ENCODE measurements at places on chromosomes 5 and 9. TPM values are rescaled to one million over a fixed set of nuclear protein-coding genes. Genes with fewer than 3 reads are reported as not detected.

DMRT2 gene
- not detected for total RNA-seq

STC2 gene
- total RNA-seq: not detected

ORM2 gene
- total RNA-seq: 1.4 TPM

BARHL1 gene
- not detected for total RNA-seq

GFI1B gene
- total RNA-seq: 0.33 TPM

F12 gene
- 0.44 TPM for total RNA-seq

GRCh38 chr9:132776891-132777290 is 101.2 kb downstream of the AK8 start:
- H3K27me3 ChIP-seq: peaks cover 21% of the 10 kb centered on the region
- H3K4me1 ChIP-seq: peaks cover 5% of the 10 kb centered on the region
- no peaks in the 10 kb centered on the region for H3K36me3 ChIP-seq
- no peak overlapping the region for H3K4me3 ChIP-seq
- no peak for DNase-seq

- H3K36me3 ChIP-seq: no peaks in the 10 kb centered on the region
- H3K27ac ChIP-seq: no peak overlapping the region
- no peak overlapping the region for H3K4me3 ChIP-seq
- no peaks in the 10 kb centered on the region for H3K4me1 ChIP-seq
These were observed 548.0 kb downstream of the CSNK1G3 start for GRCh38 chr5:124060011-124060410.

DNA sequence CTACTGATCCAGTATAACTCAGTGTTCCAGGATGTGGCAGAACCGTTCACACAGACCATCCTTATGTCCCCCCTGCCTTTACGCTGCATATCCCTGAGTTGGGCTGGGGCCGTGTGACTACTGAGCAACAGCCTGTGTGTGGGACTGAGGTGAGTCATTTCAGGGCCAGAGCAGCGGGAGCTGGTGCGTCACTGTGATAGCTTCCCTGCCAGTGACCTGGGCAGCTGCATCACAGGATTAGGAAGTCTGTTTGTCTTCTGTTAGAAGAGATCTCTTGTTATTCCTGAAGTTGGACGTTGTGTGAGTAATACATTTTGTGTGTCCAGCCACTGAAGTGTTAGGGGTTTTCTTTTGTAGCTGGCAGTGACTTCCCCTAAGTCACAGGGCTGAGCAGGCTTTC is 35.6 kb downstream of the TPPP start:
- H3K4me3 ChIP-seq: no peak overlapping the region
- no peak for DNase-seq
- peaks cover 11% of the 10 kb centered on the region for H3K36me3 ChIP-seq

GRCh38 chr9:137973829-137974416 is 96.3 kb downstream of the CACNA1B start:
- H3K36me3 ChIP-seq: no peaks in the 10 kb centered on the region
- no peaks in the 10 kb centered on the region for H3K27me3 ChIP-seq
- no peak overlapping the region for H3K27ac ChIP-seq
- H3K4me1 ChIP-seq: no peaks in the 10 kb centered on the region
- no peak for DNase-seq

DNA sequence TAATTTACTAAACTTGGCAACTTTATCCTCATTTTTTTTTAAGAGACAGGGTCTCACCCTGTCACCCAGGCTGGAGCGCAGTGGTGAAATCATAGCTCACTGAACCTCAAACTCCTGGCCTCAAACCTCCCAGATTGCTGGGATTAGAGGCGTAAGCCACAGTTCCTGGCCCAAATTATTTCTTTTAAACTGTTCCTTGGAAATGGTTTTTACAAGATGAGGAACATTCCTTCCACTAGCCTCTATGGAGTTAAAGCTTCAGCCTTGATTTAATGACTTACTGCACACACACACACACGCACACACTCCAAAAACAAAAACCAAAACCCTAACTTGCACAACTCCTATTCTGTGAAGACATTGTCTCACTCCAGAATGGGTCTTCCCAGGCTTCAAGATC is 77.2 kb upstream of the TARS1 start:
- H3K27me3 ChIP-seq: no peaks in the 10 kb centered on the region
- no peak overlapping the region for H3K27ac ChIP-seq
- H3K4me3 ChIP-seq: no peak overlapping the region
- no peaks in the 10 kb centered on the region for H3K36me3 ChIP-seq
- no peak for DNase-seq

DNA sequence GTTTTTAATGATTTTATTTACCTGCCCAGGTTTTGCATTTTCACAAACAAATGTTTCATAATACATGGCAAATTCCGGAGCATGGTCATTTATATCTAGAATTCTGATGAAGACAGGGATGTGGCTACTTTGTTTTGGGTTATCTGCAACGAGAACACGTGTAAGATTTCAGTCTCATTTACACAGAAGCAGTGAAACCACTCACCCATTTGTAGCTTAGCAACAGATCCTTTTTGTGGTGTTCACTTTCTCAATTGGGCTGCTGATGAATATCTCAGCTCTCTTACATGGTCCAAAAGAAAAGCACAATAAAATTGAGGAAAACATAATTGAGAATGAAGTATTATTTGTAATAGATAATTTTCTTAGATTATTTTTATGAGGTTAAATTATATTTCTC is 148.6 kb downstream of the CDH9 start:
- no peak overlapping the region for H3K4me3 ChIP-seq
- H3K27me3 ChIP-seq: no peaks in the 10 kb centered on the region

GRCh38 chr9:34710023-34710422 is at the start of gene CCL21:
TSS of gene CCL21 (minus strand) at chr9:34710136. CDS start at chr9:34710066, 70 bp downstream.
- no peaks in the 10 kb centered on the region for H3K36me3 ChIP-seq
- peaks cover 2% of the 10 kb centered on the region for H3K27me3 ChIP-seq
- no peaks in the 10 kb centered on the region for H3K4me1 ChIP-seq
- H3K27ac ChIP-seq: no peak within 1 kb of the TSS
- no peak for DNase-seq
- no peak within 1 kb of the TSS for H3K4me3 ChIP-seq

- no peaks in the 10 kb centered on the region for H3K36me3 ChIP-seq
- H3K27me3 ChIP-seq: no peaks in the 10 kb centered on the region
- peaks cover 29% of the 10 kb centered on the region for H3K4me1 ChIP-seq
- no peak overlapping the region for H3K4me3 ChIP-seq
These were observed 12.1 kb downstream of the TGFBI start for GRCh38 chr5:136040746-136041415.

DNA sequence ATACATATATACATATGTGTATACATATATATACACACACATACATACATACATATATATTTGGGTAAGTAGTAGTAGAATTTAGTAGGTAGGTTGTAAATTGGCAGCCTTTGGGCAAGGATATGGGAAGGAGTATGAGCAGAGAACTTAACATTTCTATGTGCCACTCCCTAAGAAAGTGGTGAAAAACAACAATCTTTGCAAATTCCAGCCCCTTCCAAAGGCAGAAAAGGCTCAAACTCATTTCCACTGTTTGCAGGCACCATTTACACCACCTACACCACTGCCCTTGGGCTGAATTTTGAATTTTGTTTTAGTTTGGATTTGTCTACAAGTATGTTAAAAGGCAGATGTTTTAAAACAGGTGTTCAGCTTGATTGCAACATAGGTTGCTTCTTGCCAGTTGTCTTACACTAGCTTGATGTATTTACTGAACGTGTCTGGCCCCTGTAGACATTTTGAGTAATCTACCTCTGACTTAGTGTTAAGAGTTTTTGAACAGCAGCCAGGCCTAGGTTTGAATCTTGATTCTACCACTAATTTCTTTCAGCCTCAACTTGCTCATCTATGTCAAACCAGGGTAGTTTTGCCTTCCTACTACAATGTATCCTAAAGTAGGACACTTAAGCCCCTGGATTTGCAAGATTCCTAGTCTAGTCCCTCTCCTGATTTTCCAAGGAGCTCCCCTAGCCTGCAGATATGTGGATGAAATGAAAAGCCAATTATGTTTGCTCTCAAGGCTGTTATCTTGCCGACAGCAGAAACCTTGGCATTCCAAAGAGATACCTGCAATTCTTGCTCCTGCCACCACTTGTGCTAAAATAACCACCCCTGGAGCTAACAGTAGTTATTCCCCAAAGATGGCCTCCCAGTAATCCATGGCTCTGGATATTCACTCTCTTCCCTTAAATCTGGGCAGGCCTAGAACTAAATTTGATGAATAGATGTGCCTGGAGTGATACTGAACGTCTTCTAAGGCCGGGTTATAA is 156.2 kb upstream of the SLC44A1 start:
- H3K27ac ChIP-seq: no peak overlapping the region
- H3K4me1 ChIP-seq: no peaks in the 10 kb centered on the region

GRCh38 chr5:179177711-179178575 is 117.8 kb downstream of the ZNF354C start:
- peaks cover 43% of the 10 kb centered on the region for H3K27me3 ChIP-seq
- peaks cover 6% of the 10 kb centered on the region for H3K4me1 ChIP-seq
- H3K36me3 ChIP-seq: no peaks in the 10 kb centered on the region
- no peak overlapping the region for H3K27ac ChIP-seq

- H3K27ac ChIP-seq: no peak overlapping the region
- no peaks in the 10 kb centered on the region for H3K36me3 ChIP-seq
- no peaks in the 10 kb centered on the region for H3K27me3 ChIP-seq
- no peaks in the 10 kb centered on the region for H3K4me1 ChIP-seq
These were observed 179.8 kb upstream of the EDIL3 start for GRCh38 chr5:84564321-84565075.

DNA sequence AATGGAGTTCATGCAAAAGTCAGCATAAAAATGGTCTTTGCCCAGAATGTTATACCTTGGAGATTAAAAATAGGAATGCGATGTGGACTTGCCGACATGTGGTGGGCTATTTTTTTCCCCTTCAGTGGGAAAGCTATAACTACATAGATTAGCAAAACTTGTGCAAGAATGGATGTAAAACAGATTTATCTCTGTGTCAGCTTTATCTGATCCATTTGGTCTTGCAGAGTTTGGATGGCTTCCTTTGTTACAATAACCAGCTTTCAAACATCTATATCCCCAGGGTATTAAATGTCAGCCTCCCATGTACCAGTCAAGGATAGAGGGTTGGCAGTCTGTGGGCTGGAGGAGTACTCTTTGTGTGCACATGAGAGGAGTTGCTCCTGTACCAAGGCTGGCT is 284.9 kb downstream of the TMEM38B start:
- no peaks in the 10 kb centered on the region for H3K36me3 ChIP-seq
- no peaks in the 10 kb centered on the region for H3K4me1 ChIP-seq
- no peak overlapping the region for H3K27ac ChIP-seq
- no peak overlapping the region for H3K4me3 ChIP-seq
- DNase-seq: no peak

Measured in T-cell (primary cell).